RCC 7860 (cell line): ENCODE measurements at places on chromosomes 2 and 18.

GRCh38 chr2:65458999-65459398 is 26.6 kb upstream of the SPRED2 start:
- DNase-seq: peak; percentile 52

GRCh38 chr18:61662726-61663125 is 230.1 kb downstream of the RNF152 start:
- DNase-seq: no peak

- DNase-seq: peak; percentile 89
These were observed 171.9 kb downstream of the FMNL2 start for GRCh38 chr2:152506843-152507242.

DNA sequence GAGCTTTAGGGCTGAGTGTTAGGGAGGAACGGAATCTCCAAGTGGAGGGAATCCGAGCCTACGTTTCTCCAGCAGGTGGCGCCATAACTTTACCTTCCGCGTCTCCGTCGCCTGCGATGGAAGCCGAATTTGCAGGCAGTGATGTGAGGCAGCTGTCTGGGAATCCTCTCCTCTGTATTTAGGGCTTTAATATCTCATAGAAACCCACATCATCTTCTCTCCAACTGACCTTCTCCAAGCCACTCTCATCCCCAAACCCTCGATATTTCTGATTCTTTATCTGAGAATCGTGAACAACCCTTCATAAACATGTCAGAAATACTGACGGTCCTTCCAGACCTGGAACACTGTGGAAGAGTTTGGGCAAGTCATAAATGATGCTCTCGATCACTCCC is 27.5 kb downstream of the SIX2 start:
- peak; percentile 44 for DNase-seq

GRCh38 chr18:72436401-72436800 is 107.7 kb downstream of the CBLN2 start:
- no peak for DNase-seq

GRCh38 chr2:219160186-219161017 is at the start of gene NHEJ1:
Gene NHEJ1, minus strand, starts transcription at chr2:219160815. Its CDS starts 2,453 bp downstream, at chr2:219158362.
- DNase-seq: peak; percentile 86

DNA sequence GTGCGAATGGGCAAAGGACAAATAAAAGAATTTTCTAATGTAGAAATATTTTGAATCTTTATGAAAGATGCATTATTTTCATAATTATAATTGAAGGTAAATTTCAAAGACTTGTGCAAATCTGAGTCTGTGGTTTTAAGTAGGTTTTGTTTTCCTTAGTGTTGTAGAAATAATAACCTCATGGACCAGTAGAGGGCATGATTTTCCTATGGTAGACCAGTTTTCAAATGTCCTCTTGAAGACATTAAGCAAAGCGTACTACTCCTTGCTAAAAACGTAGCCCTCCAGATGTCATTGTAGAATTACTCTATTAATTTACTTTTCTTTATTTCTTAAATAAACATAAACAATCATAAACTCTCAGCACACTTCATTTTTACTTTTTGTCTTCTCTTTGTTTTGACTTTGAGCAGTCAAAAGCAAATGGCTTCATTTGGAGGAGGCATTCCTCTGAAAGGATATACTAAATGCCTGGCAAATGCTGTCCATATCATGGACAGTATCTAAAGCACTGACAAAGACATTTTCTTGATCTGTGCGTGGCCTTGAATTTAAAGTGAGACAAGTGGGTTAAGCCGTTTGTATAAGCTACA is 85.8 kb upstream of the FAM237A start:
- DNase-seq: peak; percentile 23

DNA sequence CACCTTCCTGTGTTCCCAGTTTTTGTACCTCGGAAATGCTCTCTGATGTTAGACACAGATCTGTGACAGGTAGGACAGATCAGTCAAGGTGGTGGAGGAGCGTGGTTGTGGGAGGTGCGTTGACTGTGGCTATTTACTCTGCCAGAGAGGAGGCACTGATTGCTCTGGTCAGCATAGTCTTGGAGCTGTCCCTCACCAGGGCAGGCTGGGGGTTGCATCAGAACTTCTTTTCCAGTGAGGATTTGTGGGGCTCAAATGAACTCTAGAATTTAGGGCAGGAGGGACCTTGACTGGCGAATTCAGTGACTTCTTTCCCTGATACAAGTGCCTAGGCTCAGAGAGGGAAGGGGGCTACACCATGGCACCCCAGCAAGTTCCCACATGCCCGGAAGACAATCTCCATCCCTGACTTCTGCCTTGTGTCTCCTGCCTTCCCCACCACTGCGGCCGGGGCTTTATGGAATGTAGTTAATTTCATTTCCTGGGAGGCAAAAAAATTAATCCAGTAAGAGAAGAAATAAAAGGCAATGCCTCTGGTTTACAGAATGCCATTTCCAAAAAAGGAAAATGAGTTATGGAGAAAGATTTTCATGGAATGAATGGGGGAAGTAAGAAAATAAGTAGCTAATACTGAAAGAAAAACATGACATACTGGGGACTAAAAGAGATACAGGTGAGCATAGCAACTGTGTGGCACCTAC is 26.1 kb downstream of the NIFK start:
- no peak for DNase-seq

DNA sequence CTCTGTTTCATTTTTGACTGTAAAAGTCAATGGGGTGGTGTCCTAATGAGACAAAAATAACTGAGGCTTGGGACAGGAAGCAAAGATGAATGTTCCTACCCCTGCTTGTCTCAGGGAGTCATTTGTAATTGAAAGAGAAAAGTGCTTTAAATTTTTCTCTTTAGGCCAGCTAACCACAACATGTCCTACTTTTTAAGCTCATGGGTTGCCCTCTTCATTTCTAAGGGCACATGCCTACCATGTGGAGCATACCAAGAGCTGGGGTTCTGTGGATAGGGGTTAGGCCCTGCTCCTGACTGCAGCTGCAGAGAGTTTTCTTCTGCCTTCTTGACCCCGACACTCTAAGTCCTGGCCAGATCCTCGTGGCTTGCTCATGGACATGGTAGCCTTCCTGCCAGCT is 96.8 kb upstream of the ARL4C start:
- no peak for DNase-seq

GRCh38 chr2:60509066-60509465 is 44.4 kb downstream of the BCL11A start:
- no peak for DNase-seq

DNA sequence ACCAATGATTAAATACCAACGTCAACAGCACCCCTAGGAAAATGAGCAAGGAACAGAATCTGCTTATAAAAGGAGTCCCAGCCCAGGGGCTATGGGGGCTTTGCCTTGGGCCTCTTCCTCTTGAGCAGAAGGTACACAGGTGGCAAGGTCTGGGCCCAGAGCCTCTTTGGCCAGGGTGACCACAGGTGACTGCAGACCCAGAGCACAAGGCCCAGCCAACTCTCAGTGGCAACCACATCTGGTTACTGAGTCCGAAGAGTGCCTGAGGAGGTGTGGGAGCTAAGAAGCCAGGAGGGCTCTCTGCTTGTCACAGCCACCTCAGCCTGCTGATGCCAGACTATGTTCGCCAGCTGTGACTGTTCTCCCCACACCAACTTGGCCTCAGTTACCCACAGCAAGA is 34.3 kb upstream of the CHN1 start:
- no peak for DNase-seq

GRCh38 chr2:135494917-135495316 is 36.1 kb downstream of the ZRANB3 start:
- no peak for DNase-seq

DNA sequence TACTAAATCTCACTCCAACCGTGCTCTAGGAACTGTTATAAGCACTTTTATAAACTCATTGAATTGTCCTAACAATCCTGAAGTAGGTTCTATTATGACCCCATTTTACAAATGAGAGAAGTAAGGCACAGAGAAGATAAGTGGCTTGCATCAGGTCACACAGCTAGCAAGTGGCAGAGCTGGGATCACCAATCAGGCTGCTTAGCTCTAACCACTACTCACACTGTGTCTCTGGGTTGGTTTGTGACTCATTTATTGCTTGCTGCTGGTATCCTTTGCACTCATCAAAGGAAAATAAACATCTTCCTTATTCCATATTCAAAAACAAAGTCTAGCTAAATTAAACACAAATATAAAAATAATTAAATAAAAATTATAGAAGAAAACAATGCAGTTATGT is 42.5 kb upstream of the IL1R2 start:
- DNase-seq: no peak

- DNase-seq: no peak
These were observed 164.6 kb downstream of the EIPR1 start for GRCh38 chr2:3212984-3213383.

DNA sequence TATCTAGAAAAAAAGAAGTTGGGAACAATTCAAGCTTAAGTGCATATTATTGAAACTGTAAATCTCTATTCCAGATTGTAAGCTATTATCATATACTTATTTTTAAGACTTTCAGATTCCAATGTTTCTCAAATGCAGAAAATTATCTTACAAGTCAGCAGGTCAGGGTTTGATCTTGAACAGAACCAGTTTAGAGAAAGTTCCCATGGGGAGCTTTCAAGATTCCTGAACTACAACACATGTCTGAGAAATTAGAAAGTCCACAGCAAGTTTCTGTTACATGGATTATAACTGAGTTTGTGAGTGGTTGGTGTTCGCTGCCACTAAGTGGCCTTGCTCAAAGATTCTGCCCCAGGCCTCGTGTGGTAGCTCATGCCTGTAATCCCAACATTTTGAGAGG is 31.6 kb upstream of the SP3 start:
- no peak for DNase-seq
